ENCODE measurements at places on chromosomes 11 and 22. TPM values are rescaled to one million over a fixed set of nuclear protein-coding genes. Genes with fewer than 3 reads are reported as not detected.

GRCh38 chr11:120645639-120646038, 134.1 kb downstream of the GRIK4 start:
- H3K27me3 ChIP-seq, result no peaks in the 10 kb centered on the region
- H3K4me1 ChIP-seq, result no peaks in the 10 kb centered on the region
- no peak overlapping the region for H3K27ac ChIP-seq
- no peak for DNase-seq

GRCh38 chr11:103648670-103649400, 387.6 kb upstream of the DDI1 start:
- no peak overlapping the region for H3K27ac ChIP-seq
- no peak for DNase-seq
- no peaks in the 10 kb centered on the region for H3K4me1 ChIP-seq
- no peaks in the 10 kb centered on the region for H3K27me3 ChIP-seq

GRCh38 chr22:28810821-28811491, 10.6 kb upstream of the XBP1 start:
- H3K27me3 ChIP-seq, result no peaks in the 10 kb centered on the region
- H3K4me1 ChIP-seq, result no peaks in the 10 kb centered on the region
- peaks cover 20% of the 10 kb centered on the region for H3K36me3 ChIP-seq
- DNase-seq, result no peak

GRCh38 chr11:73072935-73073481, 69.1 kb downstream of the FCHSD2 start:
- H3K4me3 ChIP-seq, result no peak overlapping the region
- H3K36me3 ChIP-seq, result no peaks in the 10 kb centered on the region
- peaks cover 14% of the 10 kb centered on the region for H3K4me1 ChIP-seq
- no peak for DNase-seq

DNA sequence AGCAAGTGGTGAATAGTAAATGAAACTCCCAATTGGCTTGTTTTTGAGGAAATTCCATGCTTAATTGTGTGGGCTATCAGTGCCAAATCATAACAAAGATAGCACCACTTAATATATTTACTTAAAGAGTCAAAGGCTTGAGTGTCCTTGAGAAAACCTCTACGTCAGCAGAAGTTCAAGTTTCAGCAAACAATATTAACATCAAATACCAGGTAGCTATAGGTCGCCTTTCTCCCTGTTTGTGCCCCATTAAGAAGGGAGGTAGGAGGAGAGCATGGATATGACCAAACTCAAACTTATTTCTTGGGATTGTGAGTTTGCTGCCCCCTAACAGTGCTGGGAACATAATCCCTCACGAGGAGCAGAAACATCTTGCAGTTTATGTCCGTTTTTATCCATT, 105.6 kb upstream of the SYN3 start:
- no peak overlapping the region for H3K4me3 ChIP-seq
- no peaks in the 10 kb centered on the region for H3K36me3 ChIP-seq
- H3K27me3 ChIP-seq, result no peaks in the 10 kb centered on the region
- DNase-seq, result no peak
- H3K27ac ChIP-seq, result no peak overlapping the region
- H3K4me1 ChIP-seq, result no peaks in the 10 kb centered on the region

GRCh38 chr11:8234425-8234821, 29.3 kb downstream of the LMO1 start:
- DNase-seq, result peak; percentile 39
- H3K4me3 ChIP-seq, result no peak overlapping the region
- no peaks in the 10 kb centered on the region for H3K36me3 ChIP-seq
- H3K27ac ChIP-seq, result no peak overlapping the region

DNA sequence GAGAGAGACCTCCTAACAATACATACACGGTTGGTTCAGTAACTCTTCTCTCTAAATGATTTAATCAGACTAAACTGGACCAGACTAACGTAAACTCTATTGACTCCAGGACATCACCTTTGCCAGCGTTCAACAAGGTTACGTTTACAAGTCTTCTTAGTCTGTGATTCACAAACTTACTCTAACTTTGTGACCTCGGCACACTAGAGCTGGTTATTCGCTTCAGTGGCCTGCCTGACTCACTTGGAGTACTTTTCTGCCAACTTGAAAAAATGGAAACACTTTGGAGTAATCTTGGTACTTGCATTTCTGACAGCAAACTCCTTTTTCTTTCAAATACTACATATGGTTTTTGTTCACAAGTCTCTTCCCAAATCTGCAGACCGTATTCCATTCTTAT, 26.2 kb downstream of the MTMR2 start:
- H3K27me3 ChIP-seq, result no peaks in the 10 kb centered on the region
- no peak for DNase-seq
- no peak overlapping the region for H3K27ac ChIP-seq

DNA sequence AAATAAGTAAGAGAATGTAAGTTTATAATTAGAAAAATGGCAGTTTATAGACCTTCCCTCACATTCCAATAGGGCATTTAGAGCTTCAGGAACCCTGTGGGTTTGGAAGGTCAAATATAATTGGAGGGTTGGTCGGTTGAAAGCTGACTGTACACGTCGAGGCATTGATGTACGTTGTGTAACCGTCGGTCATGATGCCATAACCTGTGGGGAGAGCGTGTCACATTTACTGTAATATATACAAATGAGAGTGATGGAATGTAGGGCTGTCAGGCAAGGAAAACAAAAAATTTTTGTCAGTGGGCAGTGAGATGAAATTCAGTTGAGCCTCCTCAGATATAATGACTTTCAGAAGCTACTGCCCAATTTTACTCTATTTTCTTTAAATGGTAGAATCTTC, 88.5 kb downstream of the ARL14EP start:
- no peak overlapping the region for H3K27ac ChIP-seq
- H3K4me1 ChIP-seq, result no peaks in the 10 kb centered on the region
- H3K36me3 ChIP-seq, result peaks cover 4% of the 10 kb centered on the region
- no peak for DNase-seq

- no peak overlapping the region for H3K4me3 ChIP-seq
- peak overlapping the region; percentile 44 for H3K27ac ChIP-seq
- no peak for DNase-seq
- peaks cover 68% of the 10 kb centered on the region for H3K4me1 ChIP-seq
- no peaks in the 10 kb centered on the region for H3K36me3 ChIP-seq
These were observed 104.3 kb downstream of the GAB2 start for GRCh38 chr11:78313181-78313795.

DNA sequence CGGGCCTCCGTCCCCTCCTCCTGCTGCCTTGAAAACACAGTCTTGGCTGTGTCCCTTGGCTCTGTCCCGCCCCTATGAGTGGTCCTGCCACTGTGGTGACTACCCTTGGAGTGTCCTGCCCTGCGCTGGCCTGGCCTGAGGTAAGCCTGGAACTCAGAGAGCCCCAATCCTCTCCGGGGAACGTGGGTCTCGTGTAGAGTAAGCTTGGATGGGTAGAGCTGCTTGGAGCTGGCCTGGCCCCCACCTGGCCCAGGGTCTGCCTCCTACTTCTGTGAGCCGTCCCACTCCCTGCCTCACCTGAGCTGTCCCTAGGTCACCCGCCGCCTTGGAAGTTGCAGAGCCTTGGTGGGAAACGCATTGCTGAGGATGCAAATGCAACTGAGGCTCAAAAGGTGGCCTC, 347.1 kb downstream of the CTTN start:
- DNase-seq, result no peak
- no peaks in the 10 kb centered on the region for H3K4me1 ChIP-seq
- H3K4me3 ChIP-seq, result no peak overlapping the region
- no peak overlapping the region for H3K27ac ChIP-seq

DNA sequence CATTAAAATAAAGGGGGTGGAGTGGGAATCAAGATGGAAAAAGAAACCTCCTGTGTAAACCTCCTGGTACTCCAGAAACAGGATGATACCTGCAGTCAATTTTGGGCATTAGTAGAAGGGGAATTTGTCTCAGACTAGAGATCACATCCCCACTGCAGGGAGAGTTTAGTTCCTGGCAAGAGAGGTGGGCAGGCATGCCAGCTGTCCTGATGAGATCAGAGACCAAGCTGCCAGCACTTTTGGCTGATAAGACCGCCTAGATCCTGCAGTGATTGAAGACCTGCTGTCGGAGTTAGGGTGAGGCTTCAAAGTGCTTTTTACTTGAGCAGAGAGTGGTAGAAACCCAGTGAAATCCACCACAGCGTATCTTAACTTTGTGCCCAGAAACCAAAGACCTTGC, 29.7 kb upstream of the NELL1 start:
- no peak for DNase-seq
- no peaks in the 10 kb centered on the region for H3K27me3 ChIP-seq
- no peaks in the 10 kb centered on the region for H3K36me3 ChIP-seq

DNA sequence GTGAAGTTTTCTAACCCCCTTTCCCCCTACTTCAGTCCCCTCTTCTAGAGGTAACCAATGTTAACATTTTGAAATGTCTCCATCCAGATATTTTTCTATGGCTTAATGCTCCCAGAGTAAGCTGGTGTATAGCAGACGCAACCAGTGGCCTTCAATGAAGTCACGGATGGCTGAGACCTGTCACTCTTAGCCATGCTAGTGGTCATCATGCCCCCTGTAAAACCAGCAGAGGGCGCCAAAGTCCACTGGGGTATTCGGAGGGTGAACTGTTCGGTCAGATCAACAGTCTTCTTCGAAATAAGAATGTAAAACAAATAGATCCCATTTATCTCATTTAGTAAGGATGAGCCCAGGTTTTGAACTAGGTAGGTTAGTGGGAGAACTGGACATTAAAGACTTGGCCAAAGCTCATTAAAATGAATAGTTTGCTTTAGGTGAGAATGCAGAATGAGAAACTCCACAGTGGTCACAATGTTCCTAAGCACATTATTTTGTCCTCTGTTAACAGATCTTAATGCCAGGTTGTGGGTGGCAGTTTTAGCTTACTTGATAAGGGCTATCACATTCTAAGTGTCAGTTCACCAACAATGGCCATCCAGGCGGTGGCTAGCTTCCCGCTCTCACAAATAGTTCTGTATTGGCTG, 8.6 kb upstream of the MMP8 start:
- H3K4me3 ChIP-seq, result no peak overlapping the region
- H3K36me3 ChIP-seq, result no peaks in the 10 kb centered on the region
- H3K27ac ChIP-seq, result no peak overlapping the region

DNA sequence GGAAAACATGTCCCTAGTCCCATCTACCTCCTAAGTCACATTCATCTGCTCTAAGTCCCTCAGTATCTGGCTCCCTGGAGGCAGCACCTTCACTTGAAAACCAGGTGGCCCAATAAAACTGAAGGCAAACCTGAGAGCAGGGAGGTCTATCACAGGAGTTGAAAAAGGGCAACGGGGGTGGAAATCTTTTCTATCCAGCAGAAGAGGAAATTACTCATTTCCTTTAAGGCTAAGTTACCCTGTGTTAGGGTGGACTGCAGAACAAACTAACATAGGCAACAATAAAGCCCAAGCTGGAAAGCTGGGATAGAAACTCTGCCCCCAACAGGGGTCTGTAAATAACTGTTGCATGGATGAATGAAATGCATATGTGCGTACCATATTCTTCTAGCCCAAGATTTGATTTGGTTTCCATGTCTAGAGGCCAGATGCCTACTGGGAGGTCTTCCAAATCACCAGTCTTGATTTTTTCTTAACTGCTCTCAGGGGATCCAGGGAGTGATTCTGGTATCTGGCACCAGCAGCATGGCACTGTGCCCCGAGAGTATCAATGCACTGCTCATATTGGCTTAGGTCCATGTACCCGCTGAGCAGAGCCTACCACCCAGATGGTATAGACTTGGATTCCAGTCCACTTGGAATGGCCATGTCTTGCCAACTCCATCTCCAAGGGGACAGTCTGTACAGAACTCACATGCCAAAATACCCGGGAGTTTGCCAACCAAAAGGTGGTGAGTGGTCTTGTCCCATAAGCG, 350.0 kb upstream of the NCAM1 start:
- no peaks in the 10 kb centered on the region for H3K27me3 ChIP-seq
- H3K4me3 ChIP-seq, result no peak overlapping the region
- H3K27ac ChIP-seq, result no peak overlapping the region
- DNase-seq, result no peak
- no peaks in the 10 kb centered on the region for H3K36me3 ChIP-seq
- peaks cover 25% of the 10 kb centered on the region for H3K4me1 ChIP-seq

GRCh38 chr22:47762141-47762540, 999.7 kb downstream of the TBC1D22A start:
- no peak overlapping the region for H3K27ac ChIP-seq
- peaks cover 30% of the 10 kb centered on the region for H3K27me3 ChIP-seq
- no peaks in the 10 kb centered on the region for H3K36me3 ChIP-seq
- no peak overlapping the region for H3K4me3 ChIP-seq
- no peaks in the 10 kb centered on the region for H3K4me1 ChIP-seq

GRCh38 chr11:119780222-119780953, 51.4 kb upstream of the NECTIN1 start:
- H3K4me1 ChIP-seq, result no peaks in the 10 kb centered on the region
- peak; percentile 69 for DNase-seq

DNA sequence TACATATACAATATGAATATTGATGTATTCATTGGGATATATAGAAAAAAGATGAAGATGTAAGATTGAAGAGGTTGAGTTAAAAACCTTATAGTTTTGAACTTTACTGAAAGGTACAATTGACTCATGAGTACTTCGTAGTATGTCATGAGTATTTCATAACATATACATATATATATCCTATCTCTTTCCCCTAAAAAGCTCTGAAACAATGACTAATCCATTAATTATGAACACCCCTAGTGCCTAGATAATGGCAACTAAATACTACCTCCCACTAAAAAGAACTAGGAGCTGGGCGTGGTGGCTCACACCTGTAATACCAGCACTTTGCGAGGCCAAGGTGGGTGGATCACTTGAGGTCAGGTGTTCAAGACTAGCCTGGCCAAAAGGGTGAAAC, 31.5 kb downstream of the SLC35F2 start:
- no peak overlapping the region for H3K4me3 ChIP-seq
- no peaks in the 10 kb centered on the region for H3K27me3 ChIP-seq
- no peaks in the 10 kb centered on the region for H3K4me1 ChIP-seq
- no peak overlapping the region for H3K27ac ChIP-seq
- DNase-seq, result no peak
- no peaks in the 10 kb centered on the region for H3K36me3 ChIP-seq

DNA sequence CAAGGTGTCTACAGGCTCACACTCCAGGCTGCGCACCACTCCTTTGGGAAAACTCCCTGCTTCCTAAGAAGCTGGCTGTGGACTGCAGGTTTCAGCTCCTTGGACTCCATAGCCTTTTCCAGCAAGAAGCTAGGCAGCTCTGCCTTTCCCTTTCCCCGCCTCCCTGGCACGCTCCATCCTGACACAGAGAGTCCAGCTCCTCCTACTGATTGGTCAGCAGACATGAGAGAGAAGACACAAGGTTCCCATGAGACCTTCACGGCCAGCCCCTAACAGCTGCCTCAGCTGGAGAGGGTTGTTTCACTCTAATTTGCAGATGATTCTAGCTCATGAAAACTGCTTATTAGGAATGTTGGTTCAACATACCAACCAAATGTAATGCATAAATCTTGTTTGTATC, 27.6 kb downstream of the TENM4 start:
- H3K4me3 ChIP-seq, result no peak overlapping the region
- peak; percentile 85 for DNase-seq
- no peak overlapping the region for H3K27ac ChIP-seq
- peaks cover 18% of the 10 kb centered on the region for H3K4me1 ChIP-seq
- H3K36me3 ChIP-seq, result no peaks in the 10 kb centered on the region

Gene IGLL1
- not detected for total RNA-seq

Gene YPEL1
- 8.1 TPM for total RNA-seq

Gene HEPN1
- total RNA-seq, result not detected

Gene TNNI2
- not detected for total RNA-seq

Gene FBLN1
- 70.6 TPM for total RNA-seq

Gene DNAL4
- total RNA-seq, result 9.1 TPM

Gene XRCC6
- 200 TPM for total RNA-seq
